ENCODE measurements at places on chromosomes 16 and 17.
A peak's percentile ranks its signal among the peaks of the same experiment; 100 is the strongest.

GRCh38 chr16:10616419-10616755 is 36.0 kb upstream of the EMP2 start:
- DNase-seq = no peak

GRCh38 chr16:89973654-89974335 is 25.2 kb downstream of the DEF8 start:
- DNase-seq = no peak

GRCh38 chr17:80783486-80783885 is 208.2 kb upstream of the CHMP6 start:
- peak; percentile 58 for DNase-seq

DNA sequence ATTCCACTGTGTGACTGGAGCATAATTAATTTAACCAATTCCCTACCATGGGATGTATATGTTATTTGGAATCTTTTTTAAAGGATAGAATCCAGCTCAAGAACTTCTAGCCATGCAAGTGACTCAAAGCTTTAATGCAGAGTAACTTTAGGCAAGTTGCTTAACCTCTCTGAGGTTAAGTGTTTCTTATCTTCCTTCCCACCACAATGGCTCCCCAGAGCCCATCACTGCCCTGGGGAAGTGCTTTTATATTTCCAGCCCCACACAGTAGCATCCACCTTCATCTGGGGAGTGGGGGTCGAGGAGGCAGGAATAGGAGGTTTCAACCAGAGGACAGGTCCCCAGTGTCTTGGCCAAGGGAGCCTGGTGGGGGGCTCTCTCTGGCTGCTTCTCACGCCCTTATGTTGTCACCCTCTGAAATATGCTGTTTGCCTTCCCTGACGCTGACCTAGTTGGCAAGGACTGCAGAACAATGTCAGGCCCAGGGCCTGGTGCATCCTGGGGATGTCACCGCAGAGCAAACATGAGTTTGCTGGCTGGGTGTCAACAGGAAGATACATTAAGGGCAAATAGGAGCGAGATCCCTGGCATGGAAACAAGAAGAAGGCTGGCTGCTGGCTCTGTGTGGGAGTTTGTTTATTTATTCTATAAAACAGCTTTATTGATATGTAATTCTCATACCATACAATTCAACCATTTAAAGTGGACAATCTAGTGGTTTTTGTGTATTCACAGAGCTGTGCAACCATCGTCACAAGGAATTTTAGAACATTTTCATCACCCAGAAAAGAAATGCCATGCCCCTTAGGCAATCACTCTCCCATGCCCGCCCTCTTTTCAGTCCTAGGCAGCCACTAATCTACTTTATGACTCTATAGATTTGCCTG is 46.6 kb upstream of the WSB1 start:
- peak; percentile 28 for DNase-seq

DNA sequence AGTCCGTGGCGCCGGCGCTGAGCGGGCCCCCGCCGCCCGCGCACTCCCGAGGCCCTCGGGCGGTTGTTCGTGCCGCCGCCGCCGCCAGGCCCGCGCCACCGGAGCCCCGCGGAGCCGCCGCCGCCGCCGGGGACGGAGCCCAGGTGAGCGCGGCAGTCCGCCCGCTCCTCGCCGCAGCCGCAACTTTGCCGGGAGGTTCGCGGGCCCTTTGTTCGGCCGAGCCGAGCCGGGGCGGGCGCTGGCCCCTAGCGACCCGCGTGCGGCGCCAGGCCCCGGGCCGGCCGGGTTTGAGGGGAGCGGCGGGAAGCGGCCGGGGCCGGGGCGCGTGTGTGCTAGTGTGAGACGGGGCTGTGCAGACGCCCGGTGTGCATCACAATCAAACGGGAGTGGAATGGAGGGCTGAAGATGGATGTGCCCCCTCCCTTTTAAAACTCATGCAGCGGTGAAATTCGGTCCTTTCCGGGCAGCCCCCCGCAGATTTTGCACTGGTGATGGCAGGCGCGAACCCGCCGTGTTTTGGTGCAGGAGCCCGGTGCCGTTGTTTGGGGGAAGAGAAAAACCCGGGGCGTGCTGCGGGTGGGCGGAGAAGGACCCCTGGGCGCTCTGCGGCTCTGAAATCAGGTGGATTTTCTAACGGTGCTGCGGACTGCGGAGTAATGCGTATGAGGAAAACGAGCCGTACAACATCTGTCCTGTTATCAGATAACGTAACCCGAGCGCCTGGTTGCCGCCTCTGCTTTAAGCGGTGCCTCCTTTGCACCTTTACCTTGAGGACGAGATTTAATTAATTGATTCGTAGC is 823 bp downstream of the TNRC6C start:
- DNase-seq = no peak

GRCh38 chr17:10144456-10144855 is 54.0 kb downstream of the GAS7 start:
- no peak for DNase-seq

GRCh38 chr16:89216315-89217137 is 977 bp upstream of the ZNF778 start:
- peak; percentile 88 for DNase-seq

DNA sequence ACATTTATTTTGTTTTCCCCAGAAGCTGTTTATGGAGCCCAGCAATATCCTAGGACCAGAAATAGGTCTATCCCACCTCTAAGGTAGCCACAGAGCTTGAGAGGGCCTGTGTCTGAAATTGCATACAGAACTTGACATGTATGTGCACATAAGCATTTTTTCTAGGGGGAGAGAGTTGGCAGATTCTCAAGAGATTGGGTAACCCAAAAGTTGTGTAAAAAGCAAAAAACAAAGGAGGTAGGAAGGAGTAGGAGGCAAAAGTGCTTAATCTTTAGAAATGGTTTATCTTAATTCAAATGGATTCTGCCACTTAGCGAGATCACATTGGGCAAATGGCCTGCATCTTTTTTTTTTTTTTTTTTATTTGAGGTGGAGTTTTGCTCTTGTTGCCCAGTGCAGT is 3.5 kb downstream of the PLK1 start:
- DNase-seq = no peak

DNA sequence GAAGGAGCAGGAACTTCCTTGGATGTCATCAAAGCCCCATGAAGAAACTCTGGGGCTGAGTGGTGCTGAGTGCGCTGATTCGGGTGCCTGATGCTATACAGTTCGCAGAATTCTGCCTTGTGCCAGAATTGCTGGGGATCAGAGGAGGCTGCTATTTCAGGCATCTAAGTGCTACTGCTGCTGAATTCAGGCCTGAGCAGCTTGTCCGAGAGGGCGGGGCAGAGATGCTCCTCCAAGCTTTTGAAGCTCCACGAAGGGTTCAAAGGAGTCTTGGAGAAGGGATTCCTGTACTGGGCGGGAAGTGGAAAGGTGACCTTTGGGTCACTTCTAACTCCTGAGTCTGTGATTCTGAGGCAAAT is 227.8 kb downstream of the CCDC182 start:
- DNase-seq = no peak

- no peak for DNase-seq
Observed at GRCh38 chr16:12356632-12357340, 380.3 kb downstream of the SNX29 start.

GRCh38 chr17:34712481-34713195 is 133.3 kb downstream of the TMEM132E start:
- no peak for DNase-seq

All from ascending aorta (tissue), 2 donors.